NCI-H526 (cell line): ENCODE measurements at places on chromosomes 1 and 21.

- DNase-seq = no peak
Observed at GRCh38 chr1:150072959-150073358, 5.4 kb downstream of the VPS45 start.

DNA sequence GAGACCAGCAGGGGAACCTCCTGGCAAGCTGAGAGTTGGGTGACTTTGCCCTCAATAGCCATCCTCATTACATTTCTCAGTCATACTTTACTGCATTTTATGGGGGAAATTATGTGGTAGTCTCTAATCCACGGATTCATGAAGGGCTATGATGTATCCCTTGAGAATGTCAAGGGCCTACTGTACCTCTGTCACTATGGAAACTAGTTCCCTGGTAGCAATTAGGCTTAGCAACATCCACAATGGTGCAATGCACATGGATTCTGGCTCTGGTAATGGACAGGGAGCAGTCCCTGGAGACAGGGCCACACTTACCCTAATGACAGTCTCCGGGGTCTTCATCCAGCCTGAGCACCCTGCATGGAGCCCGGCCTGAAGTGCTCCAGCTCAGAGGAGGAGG lies 26.5 kb downstream of the LRRN2 start:
- no peak for DNase-seq

- peak; percentile 38 for DNase-seq
Observed at GRCh38 chr1:225651872-225652728, 823 bp downstream of the ENAH start.

DNA sequence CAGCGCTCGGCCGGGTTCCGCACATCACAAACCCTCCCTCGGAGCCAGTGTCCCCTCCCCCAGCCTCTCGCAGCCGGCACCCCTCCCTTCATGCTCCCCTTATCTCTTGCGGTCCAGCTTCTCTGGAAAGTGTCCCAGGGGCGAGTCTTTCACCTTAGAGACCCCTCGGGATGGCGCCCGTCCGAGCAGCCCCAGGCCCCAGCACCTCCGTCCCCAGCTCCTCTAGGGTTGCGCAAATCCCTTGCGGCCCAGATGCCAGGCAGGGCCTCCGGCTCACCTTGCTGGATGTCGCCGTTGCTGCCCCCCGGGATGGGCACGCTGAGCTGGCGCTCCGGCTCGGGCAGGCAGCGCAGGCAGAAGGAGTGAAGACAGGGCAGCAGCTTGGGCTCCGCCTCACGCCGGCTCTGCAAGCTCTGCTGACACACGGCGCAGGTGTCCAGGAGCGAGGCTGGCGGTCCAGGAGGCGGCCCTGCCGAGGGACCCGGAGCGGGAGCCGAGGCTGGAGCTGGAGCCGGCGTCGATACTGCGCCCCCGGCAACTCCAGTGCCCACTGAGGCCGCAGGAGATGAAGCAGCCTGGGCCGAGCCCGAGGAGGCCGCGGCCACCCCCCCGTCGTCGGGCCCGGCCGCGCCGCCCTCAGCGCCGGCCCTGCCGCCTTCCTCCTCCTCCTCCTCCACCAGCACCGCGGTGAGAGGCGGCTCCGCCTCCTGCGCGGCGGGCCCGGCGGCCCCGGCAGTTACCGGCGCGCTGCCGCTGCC lies 550 bp downstream of the TRIM33 start:
- peak; percentile 83 for DNase-seq

DNA sequence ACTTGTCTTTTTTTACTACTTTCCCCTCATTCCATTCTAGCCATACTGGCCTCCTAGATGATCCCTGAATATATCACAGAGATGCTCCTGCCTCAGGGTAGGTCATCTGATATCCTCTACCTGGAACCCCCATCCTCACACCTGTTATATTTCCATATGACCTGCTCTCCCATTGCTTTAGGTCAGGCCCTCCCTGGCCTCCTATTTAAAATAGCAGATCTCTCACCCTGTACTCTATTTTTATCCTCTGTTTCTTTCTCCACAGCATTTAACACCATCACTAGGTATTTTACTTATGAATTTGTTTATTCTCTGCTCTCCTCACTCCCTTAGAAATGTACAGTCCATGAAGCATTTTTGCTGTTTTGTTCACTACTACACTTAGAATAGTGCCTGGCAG lies 13.6 kb downstream of the PIK3R3 start:
- peak; percentile 28 for DNase-seq
